Dermis microvascular lymphatic vessel endothelial cell (primary cell): ENCODE measurements at places on chromosomes 3 and 15. TPM values are rescaled to one million over a fixed set of nuclear protein-coding genes. Genes with fewer than 3 reads are reported as not detected.

The CATSPER2 gene
- 0.13 and 0.63 TPM in 2 replicates for total RNA-seq

The ZMYND10 gene
- total RNA-seq, result under 0.01 and 0.25 TPM in 2 replicates

DNA sequence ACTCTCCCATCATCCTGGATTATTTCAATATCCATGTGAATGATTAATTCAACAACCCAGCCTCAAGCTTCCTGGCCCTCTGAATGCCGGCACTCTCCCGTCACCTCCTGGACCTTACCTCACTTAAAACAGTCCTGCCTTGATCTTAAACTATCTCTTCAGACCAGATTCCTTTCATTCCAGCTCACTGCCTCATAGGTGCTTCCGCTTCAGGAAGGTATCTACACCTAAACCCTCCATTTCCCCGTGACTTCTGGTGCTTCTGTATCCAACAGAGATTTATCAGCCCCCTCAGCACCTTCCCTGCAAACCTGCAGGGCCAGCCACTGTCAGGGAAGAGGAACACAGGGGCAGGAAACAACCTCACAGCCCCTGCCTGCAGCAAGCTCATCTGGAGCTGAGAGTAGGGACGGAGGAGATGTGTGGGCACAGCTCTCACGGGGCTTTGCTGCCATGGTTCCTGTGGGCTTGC, 98.9 kb upstream of the TJP1 start:
- no peak for DNase-seq

DNA sequence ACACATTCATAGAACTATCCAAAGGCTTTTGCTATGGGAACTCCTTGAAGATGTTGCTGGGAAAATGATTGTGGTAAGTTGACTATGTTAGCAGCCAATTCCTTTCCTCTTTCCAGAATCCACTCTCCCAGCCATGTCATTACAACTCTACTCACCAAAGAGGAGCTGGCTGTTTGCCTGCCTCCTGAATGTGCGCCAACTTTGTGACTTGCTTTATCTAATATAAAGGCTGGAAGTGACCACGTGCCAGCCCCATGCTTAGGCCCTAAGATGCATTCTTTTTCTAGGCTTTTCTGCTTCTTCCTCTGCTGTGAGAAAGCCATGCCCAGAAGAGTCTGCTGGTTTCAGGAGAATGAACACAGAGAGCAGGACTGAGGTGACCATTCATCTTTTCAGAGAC, 182.2 kb downstream of the GABRB3 start:
- no peak for DNase-seq

DNA sequence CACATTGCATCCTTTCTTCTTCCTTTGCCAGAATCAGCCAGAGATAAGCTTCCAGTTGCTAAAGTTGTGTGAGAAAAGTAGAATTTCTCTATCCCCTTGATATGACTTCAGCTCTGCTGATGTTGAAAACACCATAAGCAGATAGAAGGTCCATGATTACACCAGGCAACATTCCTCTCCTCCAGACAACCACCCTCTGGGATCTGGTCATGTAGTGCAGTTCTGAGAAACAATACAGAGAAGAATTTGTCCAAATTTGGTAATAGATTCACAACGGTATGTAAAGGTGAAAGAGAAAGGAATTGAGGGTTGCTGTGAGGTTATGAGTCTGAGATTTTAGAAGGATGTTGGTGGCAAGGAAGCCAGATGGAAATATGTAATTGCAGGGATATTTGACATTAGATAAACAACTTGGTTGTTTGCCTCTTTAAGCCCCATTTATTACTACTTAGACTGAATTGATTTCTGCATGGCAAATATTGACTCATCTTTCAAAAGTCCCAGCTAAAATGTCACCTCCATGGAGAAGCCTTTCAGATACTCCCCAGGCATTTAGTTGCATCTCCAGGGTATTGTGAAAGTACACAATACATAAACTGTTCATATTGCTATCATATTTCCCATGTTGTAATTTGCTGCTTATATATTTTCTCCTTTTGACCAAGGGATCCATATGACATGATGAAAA, 134.9 kb downstream of the GAP43 start:
- no peak for DNase-seq

GRCh38 chr15:69823223-69823907, 274.4 kb downstream of the TLE3 start:
- DNase-seq, result peak; percentile 64
